ENCODE measurements at places on chromosomes 6 and 20. TPM values are rescaled to one million over a fixed set of nuclear protein-coding genes. Genes with fewer than 3 reads are reported as not detected.

The CHRNA4 gene
- 16.6 TPM for total RNA-seq

The DZANK1 gene
- total RNA-seq = 8.5 TPM

The TMEM200A gene
- 3.0 TPM for total RNA-seq

The PCED1A gene
- total RNA-seq = 52.5 TPM

The OVOL2 gene
- total RNA-seq = 3.9 TPM

The CNKSR3 gene
- 7.9 TPM for total RNA-seq

The TBXT gene
- not detected for total RNA-seq

The MARCKS gene
- 86.9 TPM for total RNA-seq

The CASS4 gene
- total RNA-seq = 3.0 TPM

The ATP9A gene
- total RNA-seq = 272 TPM

The SLC35D3 gene
- not detected for total RNA-seq

The KCNS1 gene
- 55.4 TPM for total RNA-seq

The ID4 gene
- 57.8 TPM for total RNA-seq

The GSTA3 gene
- not detected for total RNA-seq

The NECAB3 gene
- total RNA-seq = 59.2 TPM

The TSBP1 gene
- not detected for total RNA-seq

The MLIP gene
- total RNA-seq = 78.1 TPM

The TMEM74B gene
- 14.5 TPM for total RNA-seq

The TLDC2 gene
- total RNA-seq = not detected

The CD24 gene
- total RNA-seq = 9.0 TPM

The KIF25 gene
- 0.97 TPM for total RNA-seq

The DEF6 gene
- 5.0 TPM for total RNA-seq

The MYB gene
- not detected for total RNA-seq

The COL12A1 gene
- total RNA-seq = 9.9 TPM

The LY6G6C gene
- total RNA-seq = not detected

The PACRG gene
- total RNA-seq = 11.1 TPM

The MEP1A gene
- not detected for total RNA-seq

The TNXB gene
- total RNA-seq = 20.0 TPM

The GUCA1A gene
- 0.46 TPM for total RNA-seq

The RBCK1 gene
- 46.1 TPM for total RNA-seq

The THBS2 gene
- 10.4 TPM for total RNA-seq

The COL9A3 gene
- total RNA-seq = 39.7 TPM

The C6orf118 gene
- total RNA-seq = 1.0 TPM

The TTLL9 gene
- 6.5 TPM for total RNA-seq

The DNAH8 gene
- total RNA-seq = 0.07 TPM

The HSD17B8 gene
- 3.7 TPM for total RNA-seq

The OPN5 gene
- total RNA-seq = not detected

The TAGAP gene
- 1.5 TPM for total RNA-seq

The IBTK gene
- 36.8 TPM for total RNA-seq

The RGS17 gene
- total RNA-seq = 11.3 TPM

The ZC3H12D gene
- total RNA-seq = 1.1 TPM

The SLC24A3 gene
- total RNA-seq = 9.1 TPM

All from dorsolateral prefrontal cortex (tissue), 122 donors.